Activated CD4-positive, alpha-beta T cell treated with anti-CD3 and anti-CD28 coated beads, Interleukin-2, amount 10 ng/mL, durations not matched to agents 7 days and 5 days (primary cell): ENCODE measurements at places on chromosomes 16 and 17. TPM values are rescaled to one million over a fixed set of nuclear protein-coding genes. Genes with fewer than 3 reads are reported as not detected.
A peak's percentile ranks its signal among the peaks of the same experiment; 100 is the strongest.

DNA sequence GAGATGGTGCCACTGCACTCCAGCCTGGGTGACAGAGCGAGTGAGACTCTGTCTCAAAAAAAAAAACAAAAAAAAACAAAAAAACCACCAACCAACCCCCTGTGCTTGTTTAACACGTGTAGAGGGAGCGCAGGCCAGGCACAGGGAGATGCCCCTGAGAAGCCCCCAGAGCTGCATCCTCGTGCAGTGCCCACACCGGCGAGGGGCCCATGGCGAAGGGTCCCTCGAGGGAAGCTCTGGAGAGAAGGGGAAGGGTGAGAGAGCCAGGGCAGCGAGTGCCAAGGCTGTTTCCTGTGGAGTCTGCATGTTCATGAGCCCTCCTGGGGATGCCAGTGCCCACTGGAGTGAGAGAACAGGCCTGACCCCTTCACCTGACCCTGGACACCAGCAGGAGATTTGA lies 47.8 kb upstream of the GSE1 start:
- peaks cover 36% of the 10 kb centered on the region for H3K4me1 ChIP-seq
- no peak overlapping the region for H3K4me3 ChIP-seq
- DNase-seq, result no peak
- H3K36me3 ChIP-seq, result peaks cover 8% of the 10 kb centered on the region
- no peaks in the 10 kb centered on the region for H3K27me3 ChIP-seq

DNA sequence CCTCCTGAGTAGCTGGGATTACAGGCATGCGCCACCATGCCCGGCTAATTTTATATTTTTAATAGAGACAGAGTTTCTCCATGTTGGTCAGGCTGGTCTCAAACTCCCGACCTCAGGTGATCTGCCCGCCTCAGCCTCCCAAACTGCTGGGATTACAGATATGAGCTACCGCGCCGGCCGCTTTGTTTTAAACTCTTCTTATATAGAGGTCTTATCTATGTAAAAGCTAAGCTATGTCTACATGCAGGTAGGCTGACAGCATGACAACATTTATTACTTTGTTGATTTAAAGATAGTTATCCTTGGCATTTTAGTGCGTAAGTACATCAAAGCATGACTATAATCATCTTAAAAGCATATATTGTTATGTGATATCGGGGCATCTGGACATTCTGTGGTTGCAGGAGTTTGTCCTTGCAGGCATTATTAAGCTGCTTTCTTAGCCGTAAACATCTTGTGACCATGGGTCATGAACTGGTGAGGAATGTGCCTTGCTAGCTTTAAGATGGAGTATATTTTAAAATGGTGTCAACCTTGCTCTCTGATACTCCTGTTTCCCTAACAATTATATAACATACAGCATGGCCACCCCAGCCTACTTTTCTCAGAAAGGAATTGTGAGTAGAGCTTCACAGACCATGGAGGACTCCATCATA lies 45.8 kb upstream of the TAOK1 start:
- no peak for DNase-seq
- peaks cover 5% of the 10 kb centered on the region for H3K4me1 ChIP-seq
- no peaks in the 10 kb centered on the region for H3K36me3 ChIP-seq
- H3K4me3 ChIP-seq, result no peak overlapping the region
- no peak overlapping the region for H3K27ac ChIP-seq

Gene CALCOCO2
- total RNA-seq, result 171 TPM

DNA sequence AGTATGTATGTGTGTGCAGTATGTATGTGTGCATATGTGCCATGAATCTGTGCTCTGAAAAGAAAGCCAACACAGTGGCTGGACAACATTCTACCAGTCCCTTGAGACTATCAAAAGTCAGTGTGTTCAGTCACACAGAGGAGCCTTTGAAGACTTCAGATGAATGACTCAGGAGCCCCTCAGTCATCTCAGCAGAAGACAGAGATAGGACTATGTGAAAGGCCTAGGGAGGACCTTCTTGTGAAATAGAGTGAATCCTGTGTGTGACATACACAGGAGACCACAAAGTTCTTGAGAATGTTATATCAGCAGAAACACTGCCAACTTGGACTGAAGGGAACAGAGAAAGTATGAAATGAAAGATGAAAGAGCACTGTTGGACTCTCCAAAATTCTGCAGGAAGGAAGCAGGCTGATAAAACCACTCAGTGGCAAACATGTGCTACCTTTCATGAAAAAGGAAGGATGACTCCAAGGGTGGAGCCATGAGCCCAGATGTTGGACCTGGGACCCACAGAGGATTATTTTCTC lies 108.4 kb downstream of the METRNL start:
- H3K27ac ChIP-seq, result no peak overlapping the region
- DNase-seq, result peak; percentile 4
- no peak overlapping the region for H3K4me3 ChIP-seq
- peaks cover under 1% of the 10 kb centered on the region for H3K27me3 ChIP-seq

Gene EFCAB13
- 3.5 TPM for total RNA-seq

DNA sequence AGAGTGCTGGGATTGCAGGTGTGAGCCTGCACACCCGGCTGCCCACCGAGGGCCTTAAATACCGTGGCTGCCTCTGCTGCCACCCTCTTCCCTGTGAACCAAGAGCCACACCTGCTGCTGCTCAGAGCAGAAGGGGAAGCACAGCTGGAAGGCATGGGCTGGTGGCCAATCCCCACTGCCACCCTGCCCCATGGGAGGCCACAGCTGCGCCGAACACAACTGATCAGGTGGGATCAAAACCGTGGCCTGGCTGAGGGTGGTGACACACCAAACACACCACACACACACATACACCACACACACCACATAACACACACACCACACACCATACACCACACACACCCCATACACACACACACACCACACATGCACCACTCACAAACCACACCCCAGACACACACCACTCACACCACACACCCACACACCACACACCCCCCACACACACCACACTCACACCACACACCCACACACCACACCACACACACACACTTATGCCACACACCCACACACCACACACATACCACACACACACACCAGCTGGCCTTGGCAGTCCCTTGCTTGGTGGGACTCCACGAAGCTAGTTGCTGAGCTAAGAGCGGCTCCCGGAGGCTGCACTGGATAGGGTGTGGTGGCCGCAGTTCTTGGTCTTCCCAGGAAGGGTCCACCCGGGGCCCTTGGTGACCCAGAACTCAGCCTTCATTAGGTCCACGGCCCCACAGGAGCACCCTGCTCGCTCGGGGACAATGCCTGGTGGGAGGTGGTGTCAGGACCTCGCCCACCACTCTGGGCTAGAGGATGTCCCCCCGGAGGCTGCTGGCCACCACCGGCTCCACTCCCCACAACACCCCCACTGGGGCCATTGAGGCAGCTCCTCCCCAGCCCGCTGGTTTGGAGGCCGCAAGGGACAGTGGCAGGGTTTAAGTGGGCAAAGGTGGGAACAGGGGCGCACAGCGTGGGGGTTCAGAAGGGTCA lies 14.9 kb downstream of the CEP131 start:
- H3K27ac ChIP-seq, result no peak overlapping the region
- no peaks in the 10 kb centered on the region for H3K27me3 ChIP-seq
- no peak overlapping the region for H3K4me3 ChIP-seq
- H3K36me3 ChIP-seq, result no peaks in the 10 kb centered on the region
- H3K4me1 ChIP-seq, result no peaks in the 10 kb centered on the region
- no peak for DNase-seq

DNA sequence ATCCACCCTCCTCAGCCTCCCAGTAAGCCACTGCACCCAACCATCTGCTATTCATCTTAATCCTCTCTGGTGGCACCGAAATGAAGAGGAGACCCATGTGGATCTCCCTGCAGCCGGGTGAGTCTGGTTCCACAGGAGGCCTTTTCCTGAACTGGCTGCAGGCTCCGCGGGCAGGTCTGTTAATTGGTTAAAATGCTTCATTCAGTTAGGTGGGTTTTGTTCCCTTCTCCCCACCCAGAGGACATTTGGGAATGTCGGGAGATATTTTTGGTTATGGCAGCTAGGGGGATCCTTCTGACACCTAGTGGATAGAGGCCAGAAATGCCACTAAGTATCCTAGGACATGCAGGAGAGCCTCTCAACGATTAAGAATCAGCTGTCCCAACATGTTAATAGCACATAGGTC lies 16.7 kb downstream of the C16orf54 start:
- H3K36me3 ChIP-seq, result peaks cover 16% of the 10 kb centered on the region
- peaks cover 8% of the 10 kb centered on the region for H3K27me3 ChIP-seq
- no peak for DNase-seq
- H3K4me3 ChIP-seq, result no peak overlapping the region

DNA sequence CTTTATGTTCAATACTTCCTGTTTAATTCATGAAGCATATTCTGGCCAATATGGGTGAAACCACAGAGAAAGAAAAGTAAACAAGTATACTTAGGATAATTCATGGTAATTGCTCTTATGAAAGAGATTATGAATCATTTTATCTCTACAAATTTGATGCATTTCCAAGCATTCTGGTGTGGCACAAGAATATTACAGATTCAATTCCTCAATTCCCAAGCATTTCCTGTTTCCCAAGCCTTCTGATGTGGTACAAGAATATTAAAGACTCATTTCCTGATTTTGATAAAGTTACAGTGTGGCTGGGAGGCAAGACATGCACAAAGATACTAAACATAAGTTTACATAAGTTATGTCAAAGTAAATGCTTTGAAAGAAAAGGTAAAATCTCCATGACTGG lies 126.1 kb upstream of the NUDT7 start:
- H3K27me3 ChIP-seq, result peaks cover 6% of the 10 kb centered on the region
- no peak overlapping the region for H3K4me3 ChIP-seq
- no peak for DNase-seq
- H3K4me1 ChIP-seq, result no peaks in the 10 kb centered on the region

- no peak for DNase-seq
- H3K27me3 ChIP-seq, result peaks cover 16% of the 10 kb centered on the region
- peaks cover 33% of the 10 kb centered on the region for H3K4me1 ChIP-seq
Measured at GRCh38 chr17:34360601-34361270, 2.3 kb downstream of the CCL1 start.
